ENCODE measurements at places on chromosomes 12 and 14.

GRCh38 chr14:55129086-55129427, at the start of gene LGALS3:
Gene LGALS3, plus strand, starts transcription at chr14:55129252. Its CDS starts 8,122 bp downstream, at chr14:55137374.
- DNase-seq = no peak

GRCh38 chr12:105482951-105483350, 152.5 kb downstream of the C12orf75 start:
- DNase-seq = no peak

GRCh38 chr12:93645702-93646101, 31.5 kb upstream of the CRADD start:
- DNase-seq = no peak

DNA sequence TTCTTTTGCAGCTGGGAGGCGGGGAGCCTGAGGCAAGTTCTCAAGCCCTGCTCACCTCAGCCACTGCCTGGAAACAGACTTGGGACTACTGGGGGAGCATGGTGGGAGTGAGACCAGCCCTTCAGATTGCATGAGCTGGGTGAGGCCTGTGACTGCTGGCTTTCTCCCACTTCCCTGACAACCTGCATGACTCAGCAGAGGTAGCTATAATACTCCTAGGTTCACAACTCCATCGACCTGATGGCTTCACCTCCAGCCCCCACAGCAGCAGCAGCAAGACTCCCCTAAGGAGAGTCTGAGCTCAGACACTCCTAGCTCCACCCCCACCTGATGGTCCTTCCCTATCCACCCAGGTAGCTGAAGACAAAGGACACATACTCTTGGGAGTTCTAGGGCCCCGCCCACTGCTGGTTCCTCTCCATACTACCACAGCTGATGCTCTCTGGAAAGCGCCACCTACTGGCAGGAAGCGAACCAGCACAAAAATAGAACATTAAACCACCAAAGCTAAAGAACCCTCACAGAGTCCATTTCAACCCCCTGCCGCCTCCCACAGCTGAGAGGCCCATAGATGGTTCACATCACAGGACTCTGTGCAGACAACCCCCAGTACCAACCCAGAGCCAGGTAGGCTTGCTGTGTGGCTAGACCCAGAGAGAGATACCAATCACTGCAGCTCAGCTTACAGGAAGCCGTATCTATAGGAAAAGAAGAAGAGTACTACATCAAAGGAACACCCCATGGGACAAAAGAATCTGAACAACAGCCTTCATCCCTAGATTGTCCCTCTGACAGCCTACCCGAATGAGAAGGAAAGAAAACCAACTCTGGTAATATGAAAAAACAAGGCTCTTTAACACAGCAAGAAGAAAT, 68.7 kb downstream of the RPAP3 start:
- DNase-seq = peak; percentile 27
